Stimulated activated naive CD4-positive, alpha-beta T cell treated with Interleukin-2 at 50 U/mL for 16 hours (primary cell): ENCODE measurements at places on chromosomes 13 and 19.

GRCh38 chr13:49472186-49472585 lies 23.6 kb upstream of the PHF11 start:
- DNase-seq: no peak

DNA sequence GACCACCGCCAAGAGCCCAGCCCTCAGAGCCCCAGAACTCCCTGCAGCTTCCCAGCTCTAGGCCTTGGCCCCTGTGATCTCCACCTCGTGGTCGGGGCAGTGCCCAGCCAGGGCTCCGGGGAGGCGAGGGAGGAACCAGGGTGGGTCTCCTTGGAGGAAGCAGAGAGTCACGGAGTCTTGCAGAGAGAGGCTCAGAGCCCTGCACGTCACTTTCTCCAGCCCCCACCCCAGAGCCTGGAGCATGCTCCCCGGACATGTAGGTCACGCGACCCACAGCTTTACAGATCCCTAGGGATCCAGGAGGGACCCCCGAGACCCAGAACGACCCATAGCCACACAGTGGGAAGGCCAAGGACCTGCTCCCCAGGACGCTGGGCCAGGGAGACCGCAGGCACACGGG lies 11.9 kb downstream of the GADD45B start:
- no peak for DNase-seq

DNA sequence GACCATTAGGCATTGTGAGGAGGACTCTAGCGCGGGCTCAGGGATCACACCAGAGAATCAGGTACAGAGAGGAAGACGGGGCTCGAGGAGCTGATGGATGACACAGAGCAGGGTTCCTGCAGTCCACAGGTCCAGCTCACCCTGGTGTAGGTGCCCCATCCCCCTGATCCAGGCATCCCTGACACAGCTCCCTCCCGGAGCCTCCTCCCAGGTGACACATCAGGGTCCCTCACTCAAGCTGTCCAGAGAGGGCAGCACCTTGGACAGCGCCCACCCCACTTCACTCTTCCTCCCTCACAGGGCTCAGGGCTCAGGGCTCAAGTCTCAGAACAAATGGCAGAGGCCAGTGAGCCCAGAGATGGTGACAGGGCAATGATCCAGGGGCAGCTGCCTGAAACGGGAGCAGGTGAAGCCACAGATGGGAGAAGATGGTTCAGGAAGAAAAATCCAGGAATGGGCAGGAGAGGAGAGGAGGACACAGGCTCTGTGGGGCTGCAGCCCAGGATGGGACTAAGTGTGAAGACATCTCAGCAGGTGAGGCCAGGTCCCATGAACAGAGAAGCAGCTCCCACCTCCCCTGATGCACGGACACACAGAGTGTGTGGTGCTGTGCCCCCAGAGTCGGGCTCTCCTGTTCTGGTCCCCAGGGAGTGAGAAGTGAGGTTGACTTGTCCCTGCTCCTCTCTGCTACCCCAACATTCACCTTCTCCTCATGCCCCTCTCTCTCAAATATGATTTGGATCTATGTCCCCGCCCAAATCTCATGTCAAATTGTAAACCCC lies 2.8 kb upstream of the CEACAM5 start:
- no peak for DNase-seq

- no peak for DNase-seq
Observed at GRCh38 chr19:8630796-8631424, 477 bp downstream of the NFILZ start.

- no peak for DNase-seq
Observed at GRCh38 chr13:63381078-63381859, 1965.6 kb upstream of the PCDH20 start.

- no peak for DNase-seq
Observed at GRCh38 chr13:67231289-67232000, 1.3 kb upstream of the PCDH9 start.

- DNase-seq: no peak
Observed at GRCh38 chr19:51259348-51260245, 8.7 kb downstream of the SIGLECL1 start.

GRCh38 chr19:5035105-5035761 lies 66.3 kb downstream of the KDM4B start:
- no peak for DNase-seq

- DNase-seq: no peak
Observed at GRCh38 chr13:97310809-97311436, 88.8 kb downstream of the MBNL2 start.

DNA sequence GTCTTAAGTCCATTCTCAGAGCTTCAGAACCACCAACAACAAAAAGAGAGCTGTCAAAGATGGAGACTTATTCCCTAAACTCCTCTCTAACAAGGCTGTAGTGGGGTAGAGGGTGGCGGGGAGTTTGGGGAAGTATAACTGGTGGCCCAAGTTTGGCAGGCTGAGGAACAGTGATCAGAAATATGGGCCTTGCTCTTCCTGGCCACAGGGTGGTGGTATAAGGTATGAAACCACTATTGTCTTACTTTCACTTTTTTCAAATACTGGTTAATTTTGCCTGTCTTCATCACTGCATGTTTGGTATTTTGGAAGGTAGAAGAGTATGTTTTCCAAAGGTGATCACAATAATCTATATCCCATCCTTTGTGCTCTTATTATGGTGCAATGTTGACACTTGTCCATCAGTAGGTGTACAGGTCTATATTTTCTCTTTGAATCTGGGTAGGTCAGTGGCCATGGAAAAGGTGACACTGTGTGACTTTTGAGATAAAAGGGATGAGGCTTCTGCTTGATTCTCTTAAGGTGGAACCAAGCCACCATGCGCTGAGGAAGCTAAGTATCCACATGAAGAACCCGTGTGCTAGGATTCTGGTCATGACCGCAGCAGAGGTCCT lies 23.2 kb upstream of the GPC5 start:
- DNase-seq: no peak

GRCh38 chr13:63944911-63945310 lies 2529.3 kb upstream of the PCDH20 start:
- no peak for DNase-seq

GRCh38 chr19:17172624-17173345 lies 42.4 kb upstream of the USE1 start:
- no peak for DNase-seq

DNA sequence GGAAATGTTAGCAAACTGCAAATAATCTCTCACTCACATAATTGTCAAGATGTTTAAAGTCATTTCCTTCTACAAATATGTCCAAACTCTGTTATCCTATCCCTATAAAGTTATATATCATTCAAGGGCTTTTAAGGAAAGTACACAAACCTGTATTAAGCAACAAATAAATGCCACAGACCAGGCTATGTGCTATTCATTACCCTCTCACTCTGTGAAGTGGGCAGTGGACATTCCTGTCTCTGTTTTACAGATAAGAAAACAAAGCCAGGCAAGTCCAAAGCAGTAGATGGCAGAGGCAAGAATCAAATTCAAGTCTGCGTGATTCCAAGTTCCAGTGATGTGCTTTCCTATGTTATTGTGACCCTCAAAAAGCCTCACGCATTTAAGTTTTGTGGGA lies 140.6 kb downstream of the LHFPL6 start:
- no peak for DNase-seq

- DNase-seq: no peak
Observed at GRCh38 chr13:102293723-102294122, 108.1 kb downstream of the FGF14 start.

- peak; percentile 7 for DNase-seq
Observed at GRCh38 chr19:48878196-48879024, 6.2 kb downstream of the PPP1R15A start.

GRCh38 chr13:79870766-79871165 lies 389.8 kb downstream of the NDFIP2 start:
- no peak for DNase-seq

GRCh38 chr13:64338671-64339070 lies 2891.5 kb downstream of the PCDH9 start:
- no peak for DNase-seq

DNA sequence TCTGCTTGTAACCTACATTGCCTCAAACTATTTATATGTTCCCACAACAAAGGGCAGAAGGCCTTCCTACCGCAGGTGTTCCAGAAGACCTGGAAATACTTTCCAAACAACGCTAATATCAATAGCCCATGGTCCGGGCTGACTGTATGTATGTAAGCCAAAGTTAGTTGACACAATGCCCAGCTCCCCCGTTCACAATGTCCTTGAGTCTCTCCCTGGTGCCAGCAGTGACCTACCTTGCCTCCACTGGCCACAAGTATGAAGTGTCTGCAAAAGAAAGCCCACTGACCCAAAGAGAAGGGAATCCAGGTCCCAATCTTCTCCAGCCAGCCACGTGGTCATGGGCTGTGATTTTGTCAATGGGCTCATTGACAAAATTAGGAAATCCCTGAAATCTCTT lies 118.6 kb downstream of the DLEU7 start:
- no peak for DNase-seq

DNA sequence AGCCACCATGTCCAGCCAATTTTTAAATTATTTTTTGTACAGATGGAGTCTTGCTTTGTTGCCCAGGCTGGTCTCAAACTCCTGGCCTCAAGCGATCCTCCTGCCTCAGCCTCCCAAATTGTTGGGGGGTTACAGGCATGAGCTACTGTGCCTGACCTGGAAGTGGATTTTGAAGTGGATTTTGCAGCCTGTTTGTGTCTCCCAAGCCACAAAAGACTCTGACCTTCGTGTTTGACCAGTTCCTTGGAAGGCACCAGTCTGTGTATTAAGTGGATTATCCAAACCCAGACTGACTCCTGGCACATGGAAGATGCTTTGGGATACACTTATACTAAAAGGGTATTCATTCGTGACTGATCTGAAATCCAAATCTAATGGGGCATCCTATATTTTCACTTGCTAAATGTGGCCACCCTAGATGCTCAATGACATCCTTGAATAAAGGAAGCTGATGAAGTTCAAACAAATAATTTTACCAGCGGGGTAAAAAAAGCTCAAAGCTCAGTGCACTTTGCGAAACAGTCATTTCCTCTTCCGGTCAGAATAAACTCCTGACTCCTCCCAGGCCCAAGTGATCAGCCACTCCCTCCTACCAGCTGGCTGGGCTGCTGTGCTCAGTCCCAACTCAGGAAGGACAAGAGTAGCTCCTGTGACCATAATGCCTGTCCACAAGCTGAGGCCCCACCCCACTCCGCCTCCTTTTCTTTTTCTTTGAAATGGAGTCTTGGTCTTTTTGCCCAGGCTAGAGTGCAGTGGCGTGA lies 32.6 kb upstream of the GATAD2A start:
- peak; percentile 22 for DNase-seq

GRCh38 chr19:34189199-34189916 lies 17.1 kb downstream of the LSM14A start:
- DNase-seq: no peak

GRCh38 chr13:111907341-111907880 lies 159.5 kb upstream of the SOX1 start:
- DNase-seq: no peak

GRCh38 chr13:22828081-22828480 lies 352.7 kb upstream of the SGCG start:
- no peak for DNase-seq

GRCh38 chr19:45615795-45616703 lies 14.0 kb upstream of the GPR4 start:
- peak; percentile 69 for DNase-seq

DNA sequence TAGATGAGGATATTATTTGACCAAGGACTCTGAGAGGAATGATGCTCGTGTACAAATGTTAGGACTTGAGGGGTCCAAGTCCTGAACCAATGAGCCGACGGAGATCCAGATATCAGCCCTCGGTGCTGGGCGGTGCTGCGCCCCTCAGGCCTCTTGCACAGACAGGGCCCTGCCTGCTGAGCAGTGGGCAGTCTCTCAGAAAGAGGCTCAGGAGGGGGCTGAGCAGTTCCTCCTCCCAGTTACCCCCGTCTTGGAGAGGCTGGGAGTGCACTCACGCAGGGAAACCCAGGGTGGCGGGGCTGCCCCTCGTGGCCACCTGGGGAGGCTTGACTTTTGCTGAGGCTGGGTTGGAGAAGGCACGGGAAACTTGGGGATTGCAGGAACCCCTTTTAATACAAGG lies 18.4 kb downstream of the TEX29 start:
- DNase-seq: no peak

DNA sequence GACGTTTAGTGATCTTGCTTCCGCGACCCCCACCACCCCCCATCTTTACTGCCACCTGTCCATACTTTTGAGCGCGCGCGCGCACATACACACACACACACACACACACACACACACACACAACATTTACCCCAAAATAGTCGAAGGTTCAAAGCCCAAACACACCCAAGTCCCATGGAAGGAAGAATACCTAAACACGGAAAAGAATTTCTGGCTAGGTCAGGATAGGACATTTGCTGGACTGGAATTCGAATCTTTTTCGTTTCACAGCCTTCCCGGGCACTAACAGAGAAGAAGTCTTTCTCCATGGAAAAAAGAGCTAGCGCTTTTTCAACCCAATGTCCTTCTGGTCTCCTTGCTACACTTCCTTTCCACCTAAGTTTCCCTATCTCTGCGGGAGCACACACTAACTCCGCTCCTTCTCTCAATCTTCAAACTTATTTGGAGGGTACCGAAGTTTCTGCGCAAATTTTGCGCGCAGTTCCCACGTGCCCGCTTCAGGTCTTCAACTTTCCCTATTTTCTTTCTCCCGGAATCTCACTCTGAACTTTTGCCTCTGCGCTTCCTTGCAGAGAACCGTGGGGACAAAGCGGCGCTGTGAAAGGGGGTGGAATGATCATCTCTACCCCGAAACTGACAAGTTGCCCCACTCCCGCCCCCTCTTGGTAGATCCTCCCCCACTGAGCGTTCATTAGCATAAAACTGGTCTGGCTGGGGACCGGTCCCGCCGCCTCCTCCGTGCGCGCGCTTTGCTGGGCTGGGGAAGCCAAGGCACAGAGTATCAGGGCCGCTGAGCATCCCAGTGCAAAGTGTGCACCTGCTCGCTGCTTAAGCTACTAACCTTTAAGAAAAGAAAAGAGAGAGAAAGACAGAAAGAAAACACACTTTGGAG lies 2.7 kb downstream of the DACH1 start:
- DNase-seq: no peak

DNA sequence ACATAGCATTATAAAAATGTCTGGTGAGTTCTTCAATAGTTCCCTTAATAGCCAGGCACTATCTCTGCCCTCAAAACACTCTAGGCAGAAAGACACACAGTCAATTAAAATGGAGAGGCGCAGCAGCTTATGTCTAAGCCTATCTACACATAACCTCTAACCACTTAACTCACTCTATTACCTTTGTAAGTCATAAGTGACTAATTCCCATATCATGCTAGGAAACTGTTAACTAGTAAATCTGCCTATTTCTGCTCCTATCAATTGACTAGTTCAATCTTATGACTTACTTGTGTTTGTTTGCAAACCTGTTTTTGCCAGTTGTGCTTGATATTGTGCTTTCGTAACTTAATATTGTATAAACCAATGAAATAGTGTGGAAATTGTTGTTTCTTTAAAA lies 3.2 kb downstream of the CCDC122 start:
- no peak for DNase-seq

- no peak for DNase-seq
Observed at GRCh38 chr13:75454497-75454896, 27.5 kb downstream of the TBC1D4 start.

GRCh38 chr19:38264486-38265212 lies at the start of gene SPINT2:
Gene SPINT2 (plus strand): TSS chr19:38264573. CDS start chr19:38264893, 320 bp downstream.
- DNase-seq: peak; percentile 51

DNA sequence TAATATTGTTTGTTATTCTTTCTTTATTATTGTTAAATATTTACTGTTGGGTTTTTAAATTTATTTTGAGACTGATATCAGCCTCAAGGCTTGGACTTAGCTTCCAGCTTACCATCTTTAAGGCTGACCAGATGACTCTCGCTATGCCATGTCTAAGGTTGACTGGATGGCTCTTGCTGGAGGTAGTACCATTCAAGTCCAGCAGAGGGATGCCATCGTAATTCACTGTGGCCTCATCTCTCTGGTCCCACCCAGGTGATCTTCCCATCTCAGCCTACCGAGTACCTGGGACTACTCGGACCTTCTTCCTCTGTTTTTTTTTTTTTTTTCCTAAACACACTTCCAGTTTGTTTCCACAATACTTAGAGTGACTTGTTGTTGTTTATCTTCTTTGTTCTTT lies 41.7 kb upstream of the ZNF91 start:
- DNase-seq: no peak
